CD8-positive, alpha-beta memory T cell (primary cell): ENCODE measurements at places on chromosomes 11 and 22.

DNA sequence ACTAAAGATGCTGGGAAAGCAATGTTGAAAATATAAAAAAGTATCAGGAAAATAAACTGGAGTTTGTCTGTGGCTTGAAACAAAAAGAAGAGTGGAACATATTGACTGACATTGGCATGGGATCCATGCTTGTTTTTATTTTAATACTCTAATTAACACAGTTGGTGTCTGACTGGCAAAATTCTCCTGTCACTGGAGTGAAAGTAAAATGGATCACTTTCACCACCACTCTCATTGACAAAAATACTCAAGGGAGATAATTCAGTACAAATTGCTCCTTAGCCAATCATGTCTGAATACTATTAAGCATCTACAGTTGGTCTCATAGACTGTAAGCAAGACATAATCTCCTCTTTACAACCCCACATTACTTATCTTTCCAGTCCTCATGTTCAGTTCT is 101.8 kb downstream of the DCDC1 start:
- no peak overlapping the region for H3K4me3 ChIP-seq
- no peaks in the 10 kb centered on the region for H3K4me1 ChIP-seq
- no peaks in the 10 kb centered on the region for H3K27me3 ChIP-seq

- peak overlapping the region; percentile 96 for H3K4me3 ChIP-seq
- H3K27ac ChIP-seq: peak overlapping the region; percentile 98
- H3K4me1 ChIP-seq: peaks cover 30% of the 10 kb centered on the region
- H3K27me3 ChIP-seq: no peaks in the 10 kb centered on the region
- H3K36me3 ChIP-seq: peaks cover 28% of the 10 kb centered on the region
Observed at GRCh38 chr11:8681837-8682302, 595 bp downstream of the TRIM66 start.

- no peak for DNase-seq
- no peaks in the 10 kb centered on the region for H3K27me3 ChIP-seq
- H3K36me3 ChIP-seq: no peaks in the 10 kb centered on the region
- H3K4me3 ChIP-seq: no peak overlapping the region
- H3K4me1 ChIP-seq: no peaks in the 10 kb centered on the region
Observed at GRCh38 chr11:19988598-19988997, 171.7 kb downstream of the DBX1 start.

- peak overlapping the region; percentile 98 for H3K27ac ChIP-seq
- H3K36me3 ChIP-seq: peaks cover 28% of the 10 kb centered on the region
- peaks cover 37% of the 10 kb centered on the region for H3K4me1 ChIP-seq
- peak overlapping the region; percentile 96 for H3K4me3 ChIP-seq
- peak; percentile 57 for DNase-seq
- H3K27me3 ChIP-seq: no peaks in the 10 kb centered on the region
Observed at GRCh38 chr11:8683115-8683807, 669 bp downstream of the RPL27A start.

DNA sequence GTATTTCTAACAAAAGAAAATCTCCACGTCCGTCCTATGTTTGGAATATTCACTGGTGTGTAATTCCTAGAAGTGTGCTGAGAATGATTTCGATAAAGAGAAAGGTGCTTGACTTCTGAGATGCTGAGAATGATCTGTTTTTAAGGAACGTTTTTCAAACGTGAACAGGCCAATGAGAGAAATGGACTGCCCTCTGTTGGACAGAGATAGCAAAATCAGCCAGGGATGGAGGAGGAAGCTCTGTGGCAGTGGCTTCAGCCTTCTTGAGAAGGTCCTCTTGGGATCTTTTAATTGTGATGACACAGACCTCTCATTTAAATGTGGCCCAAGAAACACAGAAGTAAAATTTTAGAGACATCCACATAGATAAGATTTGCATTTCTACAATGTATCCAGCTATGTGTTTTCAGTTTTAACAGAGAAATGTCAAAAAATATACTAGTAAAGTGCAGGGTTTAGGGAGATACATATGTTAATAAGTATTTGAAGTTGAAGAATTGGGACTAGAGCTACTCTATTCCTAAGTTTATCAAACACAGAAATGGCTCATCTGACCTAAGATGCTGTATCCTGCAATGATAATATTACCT is 84.0 kb upstream of the RCN1 start:
- no peaks in the 10 kb centered on the region for H3K4me1 ChIP-seq
- no peak overlapping the region for H3K4me3 ChIP-seq
- H3K27me3 ChIP-seq: peaks cover 4% of the 10 kb centered on the region
- DNase-seq: no peak
- H3K27ac ChIP-seq: no peak overlapping the region
- no peaks in the 10 kb centered on the region for H3K36me3 ChIP-seq

DNA sequence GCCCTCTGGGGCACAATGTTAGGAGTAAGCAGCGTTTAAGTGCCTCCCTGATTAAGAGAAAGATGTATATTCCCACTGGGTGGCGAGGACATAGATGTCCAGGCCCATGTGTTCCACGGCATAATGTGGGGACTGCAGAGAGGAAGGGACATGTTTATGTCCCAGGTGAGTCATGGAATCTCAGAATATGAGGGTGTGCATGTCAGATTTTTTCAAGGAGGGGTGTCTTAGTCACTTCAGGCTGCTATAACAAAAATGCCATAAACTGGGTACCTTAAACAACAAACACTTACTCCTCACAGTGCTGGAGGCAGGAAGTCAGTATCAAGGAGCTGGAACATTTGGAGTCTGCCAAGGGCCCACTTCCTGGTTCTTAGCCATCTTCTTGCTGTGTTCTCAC is 55.1 kb downstream of the BCR start:
- no peak overlapping the region for H3K4me3 ChIP-seq
- H3K27ac ChIP-seq: no peak overlapping the region
- H3K36me3 ChIP-seq: peaks cover 6% of the 10 kb centered on the region
- no peaks in the 10 kb centered on the region for H3K27me3 ChIP-seq
- H3K4me1 ChIP-seq: peaks cover 36% of the 10 kb centered on the region

GRCh38 chr11:17347676-17348075 is 3.9 kb upstream of the NCR3LG1 start:
- no peaks in the 10 kb centered on the region for H3K27me3 ChIP-seq
- H3K36me3 ChIP-seq: no peaks in the 10 kb centered on the region
- no peak overlapping the region for H3K27ac ChIP-seq
- H3K4me3 ChIP-seq: no peak overlapping the region

DNA sequence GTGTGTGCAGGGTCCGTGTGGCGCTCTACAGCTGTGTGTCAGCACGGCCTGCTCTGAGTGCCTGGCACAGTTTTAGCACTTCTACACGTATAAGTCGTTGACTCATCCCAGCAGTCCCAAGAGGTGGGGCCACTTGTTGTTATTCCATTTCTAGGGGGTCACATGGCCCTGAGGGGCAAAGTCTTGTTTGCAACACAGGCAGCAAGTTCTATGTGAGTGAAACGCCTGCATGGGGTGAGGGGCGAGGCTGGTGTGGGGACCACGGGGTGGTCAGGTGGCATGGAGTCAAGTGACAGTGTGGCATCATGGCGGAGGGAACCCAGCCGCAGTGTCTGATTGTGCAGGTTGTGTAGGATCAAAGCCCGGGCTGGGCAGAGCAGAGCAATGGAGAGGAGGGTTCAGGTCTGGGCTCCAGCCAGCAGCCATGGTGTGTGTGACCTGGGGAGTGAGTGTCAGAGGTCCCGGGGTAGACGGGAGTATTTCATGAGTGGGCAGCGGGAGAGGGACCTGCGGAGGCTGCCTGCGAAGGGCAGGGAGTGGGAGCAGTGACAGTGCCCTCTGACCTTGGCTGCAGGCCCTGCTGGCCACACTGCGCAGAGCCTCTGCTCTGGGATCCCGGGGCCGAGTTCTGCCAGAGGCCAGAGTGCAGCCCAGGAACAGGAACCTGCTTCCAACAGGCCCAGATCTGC is 27.9 kb downstream of the SHANK3 start:
- H3K36me3 ChIP-seq: no peaks in the 10 kb centered on the region
- no peak overlapping the region for H3K27ac ChIP-seq
- DNase-seq: no peak
- no peak overlapping the region for H3K4me3 ChIP-seq
- H3K27me3 ChIP-seq: no peaks in the 10 kb centered on the region
- peaks cover 7% of the 10 kb centered on the region for H3K4me1 ChIP-seq

- DNase-seq: no peak
- no peak overlapping the region for H3K4me3 ChIP-seq
- H3K27ac ChIP-seq: no peak overlapping the region
- H3K27me3 ChIP-seq: no peaks in the 10 kb centered on the region
- H3K4me1 ChIP-seq: peaks cover 12% of the 10 kb centered on the region
- no peaks in the 10 kb centered on the region for H3K36me3 ChIP-seq
Observed at GRCh38 chr11:45834298-45834756, 12.9 kb upstream of the CRY2 start.

DNA sequence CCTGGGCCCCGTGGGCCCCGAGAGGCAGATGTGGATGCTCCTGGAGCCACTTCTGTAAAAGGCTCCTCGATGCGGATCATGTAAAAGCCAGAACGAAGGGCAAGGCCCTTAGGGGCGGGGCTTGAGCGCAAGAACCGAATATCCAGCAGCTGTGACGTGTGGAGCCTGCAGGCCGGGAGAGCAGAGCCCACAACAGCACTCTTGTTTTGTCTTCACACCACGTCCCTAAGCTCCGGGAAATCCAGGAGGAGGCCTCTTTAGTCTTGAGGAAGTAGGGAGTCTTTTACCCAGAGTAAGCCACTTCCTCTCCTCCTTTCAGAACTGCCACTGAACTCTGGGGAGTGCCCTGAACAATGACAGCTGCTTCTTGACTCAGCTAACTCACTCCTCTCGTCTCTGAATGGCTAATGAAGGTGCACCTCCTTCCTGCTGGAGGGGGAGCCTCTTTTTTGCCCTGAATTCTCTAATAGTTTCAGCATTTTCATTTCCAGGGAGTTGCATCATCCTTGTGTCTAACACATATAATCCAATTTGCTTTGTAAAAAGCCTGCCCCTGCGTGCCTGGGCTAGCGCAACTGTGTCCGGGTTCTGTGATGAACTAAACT is 12.5 kb downstream of the L3MBTL2 start:
- peaks cover 11% of the 10 kb centered on the region for H3K4me1 ChIP-seq
- no peak overlapping the region for H3K27ac ChIP-seq
- no peaks in the 10 kb centered on the region for H3K27me3 ChIP-seq
- H3K36me3 ChIP-seq: peaks cover 25% of the 10 kb centered on the region
- H3K4me3 ChIP-seq: no peak overlapping the region

DNA sequence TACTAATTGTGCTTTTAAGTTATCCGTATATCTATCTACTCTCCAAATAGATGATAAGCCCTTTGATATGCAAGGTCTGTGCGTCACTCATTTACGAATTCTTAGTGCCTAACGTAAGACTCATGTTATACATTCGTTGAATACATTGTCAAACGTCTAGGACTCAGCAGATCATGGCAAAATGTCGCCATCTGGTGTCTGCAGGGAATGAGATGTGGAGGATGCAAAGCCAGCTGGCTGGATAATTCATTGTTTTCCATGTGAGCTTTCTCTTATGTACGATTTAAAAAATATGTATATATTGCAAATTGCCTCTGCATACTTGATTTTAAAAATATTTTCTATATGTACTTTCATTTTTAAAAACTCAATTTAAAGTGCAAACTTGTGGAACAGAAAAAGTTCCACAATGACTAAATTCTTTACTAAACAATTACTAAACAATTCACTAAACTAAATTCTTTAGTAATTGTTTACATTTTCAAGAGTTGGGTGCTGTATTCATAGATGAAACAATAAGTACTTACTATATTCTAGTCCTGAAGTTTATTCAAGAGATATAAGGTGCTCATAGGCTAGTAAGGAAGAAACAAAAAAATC is 33.8 kb downstream of the ZNF202 start:
- DNase-seq: peak; percentile 57
- no peaks in the 10 kb centered on the region for H3K27me3 ChIP-seq

DNA sequence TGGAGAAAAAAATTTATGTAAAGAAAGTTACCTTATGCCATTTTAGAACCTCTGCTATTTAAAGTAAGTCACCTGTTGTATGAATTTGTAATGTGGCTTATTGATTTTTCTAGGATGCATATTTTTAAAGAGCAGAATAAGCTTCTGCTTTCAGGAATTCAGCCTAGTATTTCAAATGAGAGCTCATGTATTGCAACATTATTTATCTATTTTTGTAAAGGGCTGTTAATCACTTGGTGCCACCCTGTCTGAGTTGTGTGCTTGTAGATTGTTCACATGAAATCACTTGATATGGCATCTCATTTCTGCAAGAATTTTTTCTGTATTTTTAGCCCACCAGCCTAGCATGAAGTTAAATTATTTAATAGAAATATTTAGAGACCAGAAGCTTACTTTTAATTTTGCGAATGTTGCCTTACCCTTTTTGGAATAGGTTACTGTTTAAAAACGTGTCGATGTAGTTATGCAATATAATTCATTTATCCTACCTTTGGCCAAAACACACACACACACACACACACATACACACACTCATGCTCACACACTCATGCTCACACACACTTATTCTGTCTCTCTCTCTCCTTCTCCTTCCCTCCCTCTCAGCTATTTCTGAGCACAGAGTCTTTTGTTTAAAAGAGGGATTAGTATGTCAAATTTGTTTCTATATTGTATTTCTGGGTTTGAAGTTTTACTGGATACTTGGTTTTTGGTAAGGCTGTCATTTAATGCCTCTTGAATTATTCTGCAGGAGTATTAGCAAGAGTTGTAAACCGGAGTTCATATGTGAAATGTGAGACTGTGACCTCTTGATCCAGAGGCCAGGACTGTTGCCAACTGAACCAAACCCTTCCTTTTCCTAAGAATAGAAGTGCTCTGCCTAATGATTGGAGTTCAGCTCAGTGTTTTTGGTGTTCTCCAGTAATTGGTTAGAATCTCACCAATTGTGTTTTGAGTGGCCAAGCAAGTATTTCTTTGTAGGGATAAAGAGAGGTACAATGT is 34.4 kb downstream of the YAP1 start:
- no peak overlapping the region for H3K4me3 ChIP-seq
- no peaks in the 10 kb centered on the region for H3K36me3 ChIP-seq
- no peaks in the 10 kb centered on the region for H3K27me3 ChIP-seq
- H3K27ac ChIP-seq: no peak overlapping the region

- H3K4me1 ChIP-seq: no peaks in the 10 kb centered on the region
- H3K36me3 ChIP-seq: no peaks in the 10 kb centered on the region
- DNase-seq: no peak
- no peaks in the 10 kb centered on the region for H3K27me3 ChIP-seq
- no peak overlapping the region for H3K27ac ChIP-seq
- no peak overlapping the region for H3K4me3 ChIP-seq
Observed at GRCh38 chr22:45960477-45961386, 16.2 kb downstream of the WNT7B start.

DNA sequence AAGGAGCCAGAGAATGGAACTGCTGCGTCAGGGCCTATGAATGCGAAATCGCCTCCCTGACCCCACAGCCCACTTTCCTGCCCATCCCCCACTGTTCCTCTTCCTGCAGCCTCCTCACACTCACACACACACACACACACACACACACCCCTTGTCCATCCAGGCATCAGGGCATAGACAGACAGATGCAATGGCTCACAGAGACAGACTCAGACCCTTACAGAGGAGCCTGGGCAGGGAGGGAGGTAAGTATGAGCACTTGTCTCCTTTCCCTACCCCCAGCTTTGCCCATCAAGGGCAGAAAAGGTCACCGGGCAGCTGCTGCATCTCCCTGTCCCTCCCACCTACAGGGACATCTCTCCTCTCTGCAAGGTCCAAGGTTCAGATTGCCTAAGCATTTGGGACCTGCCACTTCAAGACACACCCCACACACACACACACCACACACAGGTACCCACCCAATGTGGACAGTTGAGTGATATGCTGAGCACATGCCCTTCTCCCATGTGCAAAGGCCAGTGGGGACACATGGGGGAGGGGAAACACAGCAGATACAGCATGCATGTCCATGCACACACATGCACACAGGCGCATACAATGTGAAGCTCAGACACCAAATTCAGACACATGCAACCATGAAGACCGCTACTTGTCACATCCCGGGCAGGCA is 2.0 kb upstream of the NRXN2 start:
- no peak overlapping the region for H3K27ac ChIP-seq
- peaks cover 6% of the 10 kb centered on the region for H3K27me3 ChIP-seq
- peaks cover 5% of the 10 kb centered on the region for H3K36me3 ChIP-seq
- no peak for DNase-seq

- DNase-seq: peak; percentile 86
- peak overlapping the region; percentile 3 for H3K27ac ChIP-seq
- H3K4me1 ChIP-seq: peaks cover 15% of the 10 kb centered on the region
- peaks cover 21% of the 10 kb centered on the region for H3K27me3 ChIP-seq
Observed at GRCh38 chr22:23069502-23070357, 589 bp upstream of the GNAZ start.
